CD4-positive, alpha-beta T cell treated with Interleukin-10 for 1 hour (primary cell): ENCODE measurements at places on chromosomes 16 and 17.

DNA sequence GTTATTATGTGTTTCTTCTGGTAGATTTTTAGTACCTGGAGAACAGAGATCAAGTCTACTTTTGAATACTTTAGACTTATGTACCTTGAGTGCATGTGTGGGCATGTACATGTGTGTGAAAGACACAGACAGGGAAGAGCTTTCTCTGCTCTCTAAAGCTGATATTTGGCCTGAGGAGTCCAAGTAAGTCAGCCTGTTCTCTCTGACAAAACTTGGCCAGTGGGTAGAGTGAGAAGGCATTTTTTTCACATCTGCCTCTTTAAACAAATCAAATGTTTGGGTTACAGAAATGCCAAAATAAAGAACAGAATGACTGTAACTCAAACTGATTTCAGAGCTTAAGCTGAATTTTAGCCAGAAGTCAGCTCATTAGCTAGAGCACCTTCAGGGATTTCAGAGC lies 309.7 kb upstream of the DYNLRB2 start:
- DNase-seq: no peak

DNA sequence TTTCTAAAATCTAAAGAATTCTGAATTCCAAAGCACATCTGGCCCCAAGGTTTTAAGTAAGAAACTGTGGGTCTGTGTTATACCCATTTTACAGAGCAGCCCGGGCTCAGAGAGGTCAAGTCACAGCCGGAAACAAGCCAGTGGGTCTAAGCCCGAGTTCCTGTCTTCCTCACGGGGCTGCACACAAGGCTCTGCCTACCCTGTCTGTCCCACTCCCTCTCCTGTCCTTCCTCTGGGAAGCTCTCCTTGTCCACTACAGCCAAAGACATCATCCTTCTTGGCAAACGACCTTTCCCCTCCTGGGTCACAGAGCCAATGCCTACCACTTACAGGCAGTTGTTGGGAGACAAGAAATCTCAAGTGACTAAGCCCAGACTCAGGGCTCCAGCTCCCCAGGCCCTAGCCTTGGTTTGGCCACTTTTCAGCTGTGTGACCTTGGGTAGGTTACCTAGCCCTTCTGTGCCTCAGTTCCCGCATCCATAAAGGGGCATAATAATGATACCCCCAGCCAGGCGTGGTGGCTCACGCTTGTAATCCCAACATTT lies 55.6 kb upstream of the MAP3K14 start:
- DNase-seq: no peak

DNA sequence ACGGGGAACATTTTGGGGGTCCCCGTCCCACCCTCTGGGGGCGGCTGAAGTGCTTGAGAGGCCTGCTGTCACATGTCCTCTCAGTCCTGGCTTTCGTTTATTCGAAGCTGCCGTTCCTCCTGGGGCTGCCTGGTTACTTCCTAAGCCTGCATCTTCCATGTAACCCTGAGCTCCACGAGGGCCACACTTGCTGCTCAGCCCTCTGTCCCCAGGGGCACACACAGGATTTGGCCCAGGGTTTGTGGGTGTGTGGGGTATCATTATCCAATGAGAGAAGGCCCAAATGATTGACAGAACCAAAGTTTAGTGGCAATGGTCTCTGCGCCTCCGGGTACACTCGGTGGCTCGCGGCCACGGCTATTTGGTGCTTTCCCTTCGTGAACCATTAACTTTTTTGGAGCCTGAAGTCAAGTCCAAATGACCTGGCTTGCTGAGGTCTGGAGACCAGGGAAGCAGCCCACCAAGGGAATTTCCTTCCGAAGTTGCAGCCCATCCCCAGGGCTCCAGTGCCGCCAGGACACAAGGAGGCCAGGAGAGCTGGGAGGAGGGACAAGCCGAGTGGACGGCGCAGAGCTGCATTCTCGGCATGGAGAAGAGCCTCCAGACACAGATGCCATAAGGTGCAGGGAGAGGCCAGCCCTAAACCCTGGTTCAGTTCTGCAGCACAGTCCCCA lies 131.4 kb upstream of the FOXF1 start:
- DNase-seq: no peak

DNA sequence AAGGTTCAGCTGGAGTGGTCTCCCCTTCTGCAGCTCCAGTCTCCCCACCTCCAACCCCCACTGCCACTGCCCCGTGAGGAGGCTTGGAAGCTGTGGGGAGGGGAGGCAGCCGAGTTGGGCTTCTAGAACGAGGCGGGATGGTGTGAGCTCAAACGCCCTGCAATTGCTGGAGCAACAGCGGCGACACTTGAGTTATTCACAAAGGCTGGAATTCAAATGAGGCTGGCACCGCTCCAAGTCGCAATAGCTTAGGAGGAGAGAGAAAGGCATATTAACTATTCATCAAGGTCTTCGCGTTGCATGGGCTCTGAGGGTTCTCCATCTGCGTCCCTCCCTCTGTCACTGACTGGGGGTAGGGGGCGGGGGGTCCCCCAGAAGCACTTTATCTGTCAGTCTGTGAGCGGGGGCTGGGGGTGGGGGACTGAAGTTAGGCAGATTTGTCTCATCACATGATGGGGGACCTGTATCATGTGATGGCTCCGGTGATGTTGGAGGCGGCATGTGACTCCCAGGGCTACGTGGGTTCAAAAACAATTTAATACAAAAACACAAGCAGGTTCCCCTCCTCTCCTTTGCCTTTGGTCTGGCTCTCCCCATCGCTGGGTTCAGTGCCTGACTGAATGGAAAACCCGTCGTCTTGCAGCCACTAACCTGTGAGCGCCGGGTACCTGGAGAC lies 70.5 kb downstream of the RBBP6 start:
- DNase-seq: no peak

DNA sequence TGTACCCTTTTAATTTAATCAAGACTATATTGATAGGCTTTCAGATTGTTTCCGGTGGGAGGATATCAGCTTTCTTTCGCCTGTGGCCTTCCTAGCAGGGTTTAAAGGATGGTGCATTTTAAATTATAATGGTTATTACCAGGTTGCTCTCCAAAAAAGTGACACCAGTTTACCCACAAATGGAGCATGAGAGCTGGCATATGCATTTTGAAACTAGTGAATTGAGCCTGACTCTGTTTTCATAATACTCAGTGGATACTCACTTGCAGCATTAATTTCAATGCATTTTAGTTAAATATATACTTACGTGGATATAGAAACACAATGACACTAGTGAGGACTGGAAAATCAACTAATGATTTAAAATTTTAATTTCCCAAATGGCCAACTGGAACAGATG lies 5.8 kb downstream of the MYL4 start:
- DNase-seq: no peak

GRCh38 chr17:9880582-9880999 lies 24.5 kb downstream of the RCVRN start:
- no peak for DNase-seq

DNA sequence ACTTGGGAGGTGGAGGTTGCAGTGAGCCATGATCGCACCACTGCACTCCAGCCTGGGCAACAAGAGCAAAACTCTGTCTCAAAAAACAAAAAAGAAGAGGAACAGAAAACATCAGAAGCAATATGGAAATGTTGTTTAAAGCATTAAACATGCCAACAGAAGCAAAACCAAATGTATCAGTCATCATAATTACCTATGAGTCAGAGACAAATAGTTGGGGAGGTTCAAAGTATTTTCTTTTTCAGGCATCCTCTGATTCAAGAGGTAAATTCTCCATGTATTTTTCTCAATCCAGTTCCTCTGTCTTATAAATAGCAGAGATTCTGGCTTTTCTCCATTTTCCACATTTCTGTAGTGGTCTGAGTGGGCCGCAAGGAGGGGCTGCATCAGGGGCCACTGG lies 2.1 kb upstream of the TM4SF5 start:
- DNase-seq: no peak

DNA sequence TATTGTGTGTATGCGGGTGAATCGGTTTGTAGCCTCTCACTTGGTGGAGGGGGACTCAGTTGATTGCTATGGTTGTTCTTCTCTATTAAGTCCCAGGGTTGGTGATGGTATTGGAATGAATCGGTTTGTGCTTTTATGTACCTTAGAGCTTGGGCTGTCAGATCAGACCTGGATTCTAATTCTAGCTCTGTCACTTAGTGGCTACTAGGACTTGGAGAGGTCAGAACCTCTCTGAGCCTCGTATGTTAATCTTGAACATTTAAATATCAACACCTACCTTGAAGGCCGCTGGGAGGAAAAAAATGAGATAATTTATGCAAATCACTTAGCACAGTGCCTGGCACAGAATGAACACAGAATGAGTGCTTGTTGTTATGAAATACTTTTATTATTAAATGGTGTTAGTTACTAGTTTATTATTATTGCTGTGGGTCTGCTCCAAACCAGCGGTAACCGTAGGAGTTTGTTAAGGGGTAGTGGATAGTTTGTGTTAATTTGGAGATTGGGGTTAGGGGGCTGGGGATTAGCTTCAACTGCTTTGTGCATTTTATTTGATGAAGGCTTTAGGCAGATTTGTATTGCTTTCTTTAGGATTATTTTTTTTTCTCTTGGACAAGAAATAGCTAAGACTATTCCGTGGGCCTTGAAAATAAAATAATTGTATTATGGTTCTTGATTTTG lies 3.5 kb downstream of the KDM6B start:
- DNase-seq: peak; percentile 30

- DNase-seq: no peak
Measured at GRCh38 chr17:306536-307294, 45.9 kb downstream of the RPH3AL start.
